ENCODE measurements at places on chromosomes 1 and 21.

DNA sequence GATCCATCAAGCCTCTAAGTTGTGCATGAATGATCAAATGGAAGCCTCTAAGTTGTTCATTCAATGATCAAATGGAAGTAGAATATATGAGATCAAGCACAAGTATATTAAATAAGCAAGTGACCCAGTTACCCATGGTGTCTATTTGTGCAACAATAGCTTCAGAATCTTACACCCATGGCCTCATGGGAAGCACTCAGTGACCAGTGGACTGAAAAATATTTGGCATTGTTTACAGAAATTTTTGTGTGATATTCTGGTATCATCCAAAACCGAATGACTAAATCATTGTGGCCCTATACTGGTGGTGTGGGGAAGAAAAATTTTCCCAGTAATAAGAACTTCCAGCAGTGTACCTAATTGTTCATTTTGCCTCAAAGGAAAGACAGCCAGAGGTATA is 46.6 kb downstream of the DUSP10 start:
- DNase-seq = no peak

DNA sequence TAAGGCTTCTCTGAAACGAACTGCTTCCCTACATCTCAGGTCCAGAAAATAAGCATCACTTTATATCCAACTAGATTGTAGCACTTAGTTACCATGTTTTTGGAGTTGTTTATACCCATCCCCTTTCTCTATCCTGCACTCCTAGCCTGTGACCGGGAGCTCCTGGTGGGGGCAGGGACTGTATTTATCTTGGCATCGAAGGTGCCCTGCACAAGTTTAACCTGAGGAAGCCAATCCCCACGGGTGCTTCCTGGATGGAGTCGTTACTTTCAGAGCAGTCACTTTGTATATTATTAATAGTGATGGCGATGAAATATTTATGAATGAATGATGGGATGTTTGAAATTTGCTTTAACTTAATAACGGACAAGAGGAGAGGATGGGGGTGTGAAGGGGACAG is 73.9 kb downstream of the KLHDC7A start:
- DNase-seq = no peak

GRCh38 chr1:156499194-156499841 is 1.3 kb downstream of the MEF2D start:
- DNase-seq = no peak

DNA sequence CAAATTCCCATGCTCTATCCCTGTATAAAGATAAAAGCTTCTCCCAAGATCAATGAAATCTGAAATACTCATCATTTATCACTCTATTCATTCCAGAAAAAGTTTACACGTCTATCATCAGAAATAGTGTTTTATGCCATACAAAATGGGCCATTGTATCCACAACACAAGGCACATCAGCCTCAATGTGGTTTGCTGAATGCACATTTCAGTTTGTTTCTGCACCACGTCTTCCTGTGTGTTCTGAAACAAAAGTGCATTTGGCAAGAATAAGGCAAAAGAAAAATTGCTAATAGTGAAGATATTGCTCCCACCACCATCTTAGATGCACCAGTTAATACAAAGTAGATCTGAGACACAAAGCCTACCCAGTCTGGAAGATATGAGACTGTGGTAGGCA is 89.6 kb upstream of the ETS2 start:
- DNase-seq = no peak

DNA sequence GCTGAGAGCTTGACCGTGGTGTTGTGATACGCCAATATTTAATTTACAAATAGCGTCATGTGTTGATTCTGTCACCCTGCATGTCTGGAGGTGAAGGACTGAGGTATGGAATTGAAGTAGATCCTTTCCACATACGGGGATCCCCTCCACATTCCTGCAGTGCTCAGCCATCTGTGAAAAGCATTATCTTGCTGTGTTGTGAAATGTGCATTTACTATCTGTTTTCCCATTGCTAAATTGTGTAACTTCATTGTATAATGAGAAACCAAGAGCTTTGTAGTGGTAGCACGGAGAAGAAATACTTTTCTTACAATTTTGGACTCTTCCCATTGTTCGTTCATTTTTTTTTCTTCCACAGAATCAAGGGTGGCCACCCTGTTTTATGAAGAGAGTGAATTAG is 577.3 kb upstream of the ZP4 start:
- DNase-seq = no peak

GRCh38 chr1:52913537-52913936 is 8.0 kb downstream of the ECHDC2 start:
- no peak for DNase-seq

DNA sequence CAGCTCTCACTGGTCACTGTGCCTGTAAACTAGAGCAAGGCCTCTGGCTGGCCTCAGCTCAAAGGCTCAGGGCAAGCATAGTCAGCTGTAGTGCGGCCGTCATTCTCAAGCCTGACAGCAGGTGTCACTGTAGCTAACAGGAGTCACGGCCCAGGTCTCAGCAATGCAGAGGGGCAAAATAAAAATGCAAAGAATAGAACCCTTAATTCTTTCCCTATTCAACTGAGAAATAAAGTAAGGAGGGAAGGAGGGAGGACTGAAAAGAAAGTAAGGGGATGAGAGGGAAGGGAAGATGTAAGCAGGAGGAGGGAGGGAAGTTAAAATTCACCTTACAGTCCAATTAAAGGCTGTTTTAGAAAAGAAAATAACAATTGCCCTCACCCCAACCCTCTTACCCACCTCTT is 106.1 kb downstream of the KIAA0319L start:
- peak; percentile 59 for DNase-seq

DNA sequence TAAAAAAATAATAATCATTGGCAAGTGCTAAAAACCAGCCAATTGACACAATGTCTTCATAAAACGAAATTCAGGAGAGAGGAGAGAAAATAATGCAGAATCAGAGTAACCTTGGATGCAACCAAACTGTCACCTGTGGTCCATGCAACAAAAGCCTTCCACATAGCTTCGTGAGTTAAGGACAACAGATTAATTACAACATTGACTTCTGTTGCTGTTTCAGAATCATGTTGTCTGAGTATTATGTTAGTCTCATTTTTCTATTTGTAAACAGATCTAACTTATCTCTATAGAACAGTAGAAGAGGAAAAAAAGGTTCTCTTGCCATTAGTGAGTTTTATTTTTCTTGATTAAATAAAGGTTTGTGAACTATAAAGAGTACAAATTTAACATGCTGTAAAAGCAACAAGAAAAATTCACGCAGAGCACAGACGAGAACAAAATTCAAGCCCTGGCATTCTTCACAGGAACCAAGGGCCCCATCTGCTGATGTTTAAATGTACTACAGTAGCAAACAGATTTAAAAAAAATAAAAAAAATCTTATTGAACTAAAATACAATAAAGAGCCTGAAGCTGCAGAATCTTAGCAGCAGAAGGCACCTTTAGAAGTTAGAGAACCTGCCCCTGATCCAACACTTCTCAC is 381.1 kb upstream of the PKN2 start:
- no peak for DNase-seq

DNA sequence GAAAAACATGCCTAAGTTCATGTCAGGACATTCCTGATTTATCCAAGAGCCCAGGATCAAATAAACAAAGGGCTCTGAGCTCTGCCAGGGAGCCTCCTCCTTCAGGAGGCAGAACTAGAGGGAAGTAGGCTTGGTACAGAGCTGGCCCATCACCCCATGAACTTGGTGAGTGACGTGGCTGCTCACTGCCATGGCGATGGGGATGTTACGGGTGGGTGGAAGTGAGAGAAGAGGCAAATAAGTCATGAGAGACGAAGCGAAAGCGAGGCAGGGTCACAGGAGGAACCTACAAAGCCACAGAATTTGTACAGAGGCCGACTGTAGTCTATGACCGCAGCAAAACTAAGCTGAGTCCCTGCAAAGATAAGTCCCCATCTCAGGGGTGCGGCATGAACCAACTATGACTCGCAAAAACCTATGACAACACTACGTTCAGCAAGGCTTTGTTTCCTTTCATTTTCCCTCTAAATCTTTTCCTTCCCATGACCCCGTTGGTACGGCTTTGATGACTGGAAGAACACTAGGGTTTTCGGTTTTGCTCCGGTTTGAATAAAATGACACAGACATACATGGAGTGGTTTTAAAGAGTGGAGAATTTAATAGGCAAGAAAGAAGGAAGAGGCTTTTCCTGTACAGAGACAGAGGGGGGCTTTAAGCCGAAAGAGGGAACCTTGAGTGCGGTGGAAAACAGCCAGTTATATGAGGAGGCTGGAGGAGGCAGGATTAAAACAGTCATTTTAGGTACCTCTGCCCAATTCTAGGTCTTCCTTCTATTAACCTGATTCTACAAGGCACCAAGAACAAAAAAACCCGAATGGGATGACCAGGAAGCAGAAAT is 74.1 kb downstream of the CD46 start:
- DNase-seq = no peak

- peak; percentile 76 for DNase-seq
Measured at GRCh38 chr1:7680207-7680954, 90.7 kb upstream of the VAMP3 start.

DNA sequence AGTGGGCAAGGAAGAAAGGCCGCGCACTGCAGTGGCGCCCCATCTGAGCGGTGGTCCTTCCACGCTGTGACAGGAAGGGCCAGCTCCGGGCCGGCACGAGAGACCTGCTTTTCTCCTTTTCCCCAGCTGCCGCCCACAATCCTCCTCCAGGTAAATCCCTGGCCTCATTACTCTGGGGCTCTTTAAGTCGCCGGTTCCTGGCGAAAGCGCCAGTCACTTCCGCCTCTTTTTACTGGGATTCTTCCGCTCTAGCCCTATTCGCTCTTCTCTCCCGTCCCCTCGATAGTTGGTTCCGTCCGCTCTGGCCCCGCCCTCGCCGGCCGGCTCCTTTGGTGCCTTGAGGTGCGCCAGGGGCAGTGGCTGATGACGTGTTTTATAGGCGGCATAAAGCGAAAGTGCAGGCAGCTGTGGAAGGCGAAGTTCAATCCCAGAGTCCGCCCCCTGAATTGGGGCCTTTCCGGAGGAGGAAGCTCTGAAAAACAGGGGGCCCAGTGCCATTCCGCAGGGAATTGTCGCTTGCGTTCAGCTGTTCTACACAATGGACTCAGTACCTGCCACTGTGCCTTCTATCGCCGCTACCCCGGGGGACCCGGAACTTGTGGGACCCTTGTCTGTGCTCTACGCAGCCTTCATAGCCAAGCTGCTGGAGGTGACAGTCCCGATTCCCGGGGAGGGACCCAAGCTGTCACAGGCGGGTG is 26.2 kb downstream of the MIA3 start:
- peak; percentile 99 for DNase-seq

DNA sequence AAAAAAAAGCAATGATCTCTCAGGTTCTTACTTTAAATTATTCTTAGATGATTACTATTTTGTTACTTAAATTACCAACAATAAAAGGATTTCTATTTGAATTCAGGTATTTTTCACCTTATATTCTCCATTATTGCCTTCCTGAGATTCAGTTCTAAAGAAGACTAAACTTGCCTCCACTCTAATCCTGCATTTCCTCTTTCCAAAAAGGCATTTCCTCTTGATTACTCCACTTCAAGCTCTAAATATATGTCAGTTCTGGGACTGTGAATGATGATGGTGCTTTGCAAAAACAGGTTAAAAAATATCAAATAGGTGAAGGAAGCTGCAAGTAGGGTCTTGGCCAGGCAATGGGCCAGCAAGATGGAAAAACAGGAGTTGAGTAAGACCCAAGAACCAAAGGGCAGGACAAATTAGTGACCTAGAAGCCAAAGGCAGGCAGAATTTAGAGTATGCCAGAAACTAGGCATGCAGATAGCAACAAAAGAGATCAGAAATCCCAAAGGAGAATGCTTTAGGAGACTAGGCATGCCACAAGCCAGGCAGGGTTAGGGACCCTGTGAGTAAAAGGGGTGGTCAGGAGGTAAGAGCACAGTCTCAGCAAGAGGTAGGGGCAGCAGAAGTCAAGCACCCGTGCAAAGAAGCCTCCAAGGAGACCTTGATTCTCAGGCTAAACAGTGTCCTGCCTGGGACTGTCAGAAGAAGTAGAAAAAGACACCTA is 11.3 kb upstream of the DIPK1A start:
- no peak for DNase-seq

DNA sequence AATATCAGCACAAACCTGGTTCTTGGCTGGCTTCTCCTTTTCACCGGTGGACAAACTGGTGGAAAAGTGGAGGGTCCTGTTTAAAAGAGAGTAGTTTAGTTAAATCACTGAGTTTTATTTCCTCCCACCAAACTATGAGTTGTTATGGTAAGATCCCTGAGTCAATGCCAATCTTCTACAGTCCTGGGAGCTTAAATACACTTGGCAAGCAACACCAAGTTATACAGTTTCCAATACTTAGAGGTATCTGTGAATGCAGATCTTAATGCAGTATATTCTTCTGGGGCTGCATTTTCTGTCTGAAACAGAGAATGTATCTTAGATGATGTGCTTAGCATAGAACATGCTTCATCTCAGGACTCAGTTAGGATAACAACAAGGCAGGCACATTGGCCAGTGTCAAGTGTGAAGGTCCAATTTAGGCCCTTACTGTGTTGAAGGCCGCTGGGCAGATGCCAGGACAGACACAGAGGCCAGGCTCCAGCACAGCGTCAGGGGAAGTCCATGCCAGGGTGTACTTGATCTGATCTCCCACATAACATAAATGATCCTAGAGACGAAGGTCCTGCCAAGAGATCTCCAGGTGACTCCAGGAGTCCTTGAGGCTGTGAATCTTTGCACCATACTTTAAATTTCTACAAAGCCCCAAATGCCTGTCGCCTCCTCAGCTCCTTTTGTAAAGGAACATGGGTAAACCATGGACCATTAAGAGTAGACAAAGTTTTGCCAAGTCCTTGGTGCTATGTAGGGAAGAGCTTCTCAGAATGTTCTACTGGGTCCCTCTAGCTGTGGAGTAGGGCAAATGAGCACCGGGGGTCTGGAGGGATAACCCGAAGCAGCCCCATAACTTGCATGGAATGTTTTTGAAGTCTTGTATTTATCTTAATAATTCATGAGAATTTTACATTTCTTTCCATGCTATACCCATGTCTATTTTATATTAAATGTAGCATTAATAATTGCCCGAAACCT is 76.8 kb downstream of the KCNJ15 start:
- DNase-seq = no peak

GRCh38 chr1:25559031-25559430 is 15.6 kb downstream of the LDLRAP1 start:
- no peak for DNase-seq

GRCh38 chr1:40130892-40131291 is 30.3 kb upstream of the RLF start:
- no peak for DNase-seq

- no peak for DNase-seq
Measured at GRCh38 chr1:200887772-200888348, 6.8 kb upstream of the INAVA start.
